ENCODE measurements at places on chromosomes 13 and 19.

DNA sequence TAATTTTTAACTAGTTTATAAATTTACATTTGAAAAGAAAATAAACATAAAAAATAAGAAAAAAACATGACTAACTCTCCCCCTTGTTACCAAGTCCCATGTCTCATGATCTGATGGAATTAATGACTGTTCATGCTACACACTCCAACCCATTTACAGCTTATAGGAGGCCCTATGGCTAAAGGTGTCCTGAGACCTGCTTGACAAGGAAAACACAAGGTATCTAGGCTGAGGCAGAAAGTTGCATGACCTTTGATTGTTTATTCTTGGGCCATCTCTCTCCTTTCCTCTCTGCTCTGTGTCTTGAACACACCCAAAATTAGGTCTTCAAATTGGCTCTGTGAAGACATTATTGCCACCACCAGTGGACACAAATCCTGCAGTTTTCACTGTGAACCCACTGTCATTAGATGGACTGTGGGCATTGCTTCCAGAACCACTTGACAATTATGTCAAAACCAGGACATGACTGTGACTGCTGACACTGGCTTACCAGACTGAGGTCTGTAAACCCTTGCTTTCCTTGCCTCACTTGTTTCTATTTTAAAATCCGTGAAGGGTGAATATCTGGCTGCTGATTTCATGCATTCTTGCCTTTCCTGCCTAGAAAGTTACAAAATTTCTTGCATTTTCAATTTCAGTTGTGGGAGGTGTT is 386.5 kb upstream of the SPRY2 start:
- peak; percentile 18 for DNase-seq

DNA sequence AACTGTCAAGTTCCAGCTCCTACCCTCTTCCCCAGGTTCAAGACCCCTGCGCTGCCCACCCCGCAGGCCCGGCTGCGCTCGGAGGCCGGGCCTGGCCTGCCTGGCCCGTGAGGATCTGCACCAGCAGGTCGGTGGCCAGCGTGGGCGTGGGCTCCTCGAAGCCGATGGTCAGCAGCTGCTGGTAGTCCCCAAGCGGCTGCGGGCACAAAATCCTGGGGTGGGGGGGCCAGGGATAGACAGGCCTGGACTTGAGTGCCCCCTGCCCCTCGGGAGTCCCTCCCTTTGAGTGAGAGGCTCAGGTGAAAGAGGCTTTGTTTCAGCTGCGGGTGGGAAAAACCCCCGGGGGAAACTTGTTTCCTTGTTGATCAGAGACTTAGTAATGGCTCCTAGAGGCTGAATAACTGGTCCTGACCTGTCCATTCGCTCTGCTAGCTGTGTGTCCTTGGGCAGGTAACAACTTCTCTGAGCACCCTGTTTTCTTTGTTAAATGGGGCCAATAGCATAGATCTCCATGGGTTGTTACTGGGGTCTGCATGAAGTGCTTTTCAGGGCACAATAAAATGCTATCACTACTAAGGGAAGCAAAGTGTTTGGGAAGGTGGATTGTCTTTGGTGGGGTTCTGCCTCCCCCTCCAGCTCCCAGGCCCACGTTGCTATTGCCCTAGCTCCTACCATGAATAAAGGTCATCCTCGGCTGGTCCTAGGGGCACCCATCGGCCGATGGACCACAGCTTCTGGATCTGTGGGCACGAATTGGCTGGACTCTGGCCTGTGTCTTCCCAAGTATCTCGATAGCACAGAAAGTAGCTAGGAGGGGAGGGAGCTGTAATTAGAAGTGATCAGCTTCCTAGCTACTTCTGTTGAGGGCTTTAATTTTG is 3.5 kb downstream of the C19orf67 start:
- no peak for DNase-seq

DNA sequence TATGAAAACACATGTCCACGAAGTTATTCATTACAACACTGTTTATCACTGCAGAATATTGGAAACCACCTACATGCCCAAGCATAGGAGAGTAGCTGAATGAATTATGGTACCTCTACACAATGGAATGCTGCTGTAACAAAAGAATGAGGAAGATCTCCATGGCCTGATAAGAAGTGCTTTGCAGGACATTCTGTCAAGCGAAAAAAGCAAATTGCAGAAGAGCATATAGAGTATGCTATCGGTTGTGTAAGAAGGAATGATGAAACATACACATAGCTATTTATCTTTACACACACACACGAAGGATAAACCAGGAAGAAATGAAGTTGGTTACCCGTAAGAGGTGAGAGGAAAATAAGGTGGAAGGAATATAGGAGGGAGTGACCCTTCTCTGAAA is 37.5 kb upstream of the CEACAM20 start:
- DNase-seq: no peak

DNA sequence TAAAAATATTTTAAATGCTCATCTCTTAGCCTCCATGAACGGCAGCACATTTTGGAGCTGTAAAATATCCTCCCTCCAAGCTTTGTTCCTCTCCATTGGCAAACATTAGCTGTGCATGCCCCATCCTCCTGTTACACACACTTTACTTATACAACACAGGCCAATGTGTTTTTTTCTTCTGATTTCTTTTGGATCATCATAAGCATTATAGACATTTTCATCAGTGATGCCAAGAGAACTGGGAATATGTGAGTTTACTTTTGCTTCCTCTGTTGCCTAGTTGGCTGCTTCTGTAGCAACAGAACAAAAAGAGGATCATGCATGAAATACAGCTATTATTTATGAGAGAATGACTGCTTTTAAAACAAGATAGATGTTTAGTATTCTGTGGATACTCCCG is 142.6 kb downstream of the PCDH9 start:
- no peak for DNase-seq

DNA sequence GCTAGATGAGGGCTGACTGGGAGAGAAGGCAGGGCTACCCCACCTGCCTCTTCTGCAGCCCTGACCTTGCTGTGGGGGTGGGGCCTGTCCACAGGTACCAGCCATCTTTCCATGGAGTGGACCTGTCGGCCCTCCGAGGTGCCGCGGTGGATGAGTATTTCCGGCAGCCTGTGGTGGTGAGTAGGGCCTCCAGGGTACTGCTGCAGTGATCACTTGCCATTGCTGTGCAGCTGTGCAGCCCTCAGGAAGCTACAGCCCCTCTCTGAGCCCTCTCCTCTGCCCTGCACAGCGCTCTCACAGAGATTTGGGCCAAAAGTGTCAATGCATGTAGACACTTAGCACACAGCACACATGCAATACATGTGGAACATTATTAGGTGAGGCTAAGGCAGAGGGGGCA is 11.8 kb downstream of the YIPF2 start:
- DNase-seq: no peak

DNA sequence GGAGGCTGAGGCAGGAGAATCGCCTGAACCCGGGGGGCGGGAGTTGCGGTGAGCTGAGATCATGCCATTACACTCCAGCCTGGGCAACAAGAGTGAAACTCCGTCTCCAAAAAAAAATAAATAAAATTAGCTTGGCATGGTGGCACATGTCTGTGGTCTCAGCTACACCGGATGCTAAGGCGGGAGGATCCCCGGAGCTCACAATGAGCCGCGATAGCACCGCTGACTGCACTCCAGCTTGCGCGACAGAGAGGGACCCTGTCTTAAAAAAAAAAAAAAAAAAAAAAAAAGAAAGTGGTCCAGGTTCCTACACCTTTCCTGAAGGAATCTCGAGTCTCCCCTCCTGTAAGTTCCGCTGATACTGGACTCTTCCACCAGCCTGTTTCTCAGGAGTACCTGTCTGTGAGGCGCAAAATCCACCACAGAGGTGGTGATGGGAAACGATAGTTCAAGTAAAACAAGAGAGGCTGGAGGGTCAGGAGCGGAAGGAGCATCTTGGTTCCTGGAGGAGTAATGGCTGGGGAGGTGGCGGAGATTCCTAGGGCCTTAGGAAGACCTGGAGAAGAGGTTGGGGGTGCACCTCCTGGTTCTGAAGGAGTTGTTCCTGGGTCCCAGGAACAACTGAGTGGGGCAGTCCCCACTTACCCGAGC is 471 bp downstream of the FUT1 start:
- no peak for DNase-seq

GRCh38 chr13:46289260-46289955 is 77.7 kb downstream of the LRRC63 start:
- DNase-seq: no peak

GRCh38 chr19:18771328-18772242 is 19.5 kb downstream of the COMP start:
- no peak for DNase-seq

DNA sequence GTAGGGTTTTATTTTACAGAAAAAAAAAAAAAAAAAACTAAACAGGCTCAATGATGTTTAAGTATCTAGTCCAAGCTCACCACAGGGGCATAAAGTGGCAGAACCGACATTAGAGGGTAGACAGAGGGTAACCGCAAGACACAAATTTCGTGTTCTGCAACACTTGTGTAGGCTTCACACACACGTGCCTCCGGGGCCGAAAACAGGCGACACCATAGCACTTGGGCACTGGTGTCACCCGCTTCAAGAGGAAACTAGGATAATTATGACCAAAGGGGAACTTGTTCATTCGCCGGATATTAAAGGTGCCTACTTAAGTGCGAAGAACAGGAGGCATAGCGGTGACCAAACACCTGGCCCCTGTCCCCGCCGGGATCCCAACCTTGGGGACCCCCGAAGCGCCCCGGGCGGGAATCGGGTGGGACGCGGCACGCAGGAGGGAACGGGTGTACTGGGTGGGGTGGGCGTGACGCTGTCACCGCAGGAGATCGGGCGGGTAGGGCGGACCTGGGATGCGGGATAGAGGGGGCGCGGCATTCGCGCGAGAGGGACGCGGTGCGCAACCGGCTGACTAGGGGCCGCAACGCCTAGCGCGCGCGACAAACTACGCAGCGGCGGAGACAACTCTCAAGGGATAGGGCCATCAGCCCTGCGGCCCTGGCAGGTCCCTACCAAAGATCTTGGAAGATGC is 558 bp downstream of the MZT1 start:
- peak; percentile 26 for DNase-seq

DNA sequence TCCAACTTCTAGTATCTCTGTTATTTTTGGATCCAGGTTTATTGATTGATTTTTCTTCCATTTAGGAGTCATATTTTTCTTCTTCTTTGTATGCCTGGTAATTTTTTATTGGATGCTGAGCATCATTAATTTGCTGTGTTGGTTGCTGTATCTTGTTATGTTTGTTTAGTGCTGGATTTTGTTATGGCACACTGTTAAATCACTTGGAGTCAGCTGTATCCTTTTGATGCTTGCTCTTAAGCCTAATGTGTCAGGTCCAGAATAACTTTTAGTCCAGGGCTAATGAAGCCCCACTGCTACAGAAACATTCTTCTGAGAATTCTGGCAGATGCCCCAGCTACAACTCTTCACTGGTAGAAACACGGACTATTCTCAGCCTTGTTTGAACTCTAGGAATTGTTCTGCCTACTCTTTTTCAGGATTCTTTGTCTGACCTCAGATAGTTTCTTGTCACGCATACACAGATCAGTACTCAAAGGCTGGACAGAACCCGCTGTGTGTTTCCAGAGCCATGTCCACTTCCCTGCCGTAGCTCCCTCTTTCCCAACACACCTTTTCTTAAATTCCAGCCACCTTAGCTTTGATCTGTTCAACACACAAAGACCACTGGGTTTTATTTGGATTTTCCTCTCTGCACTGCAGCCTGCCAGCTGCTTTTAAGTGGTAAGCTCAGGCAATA is 137.1 kb upstream of the WASF3 start:
- no peak for DNase-seq

DNA sequence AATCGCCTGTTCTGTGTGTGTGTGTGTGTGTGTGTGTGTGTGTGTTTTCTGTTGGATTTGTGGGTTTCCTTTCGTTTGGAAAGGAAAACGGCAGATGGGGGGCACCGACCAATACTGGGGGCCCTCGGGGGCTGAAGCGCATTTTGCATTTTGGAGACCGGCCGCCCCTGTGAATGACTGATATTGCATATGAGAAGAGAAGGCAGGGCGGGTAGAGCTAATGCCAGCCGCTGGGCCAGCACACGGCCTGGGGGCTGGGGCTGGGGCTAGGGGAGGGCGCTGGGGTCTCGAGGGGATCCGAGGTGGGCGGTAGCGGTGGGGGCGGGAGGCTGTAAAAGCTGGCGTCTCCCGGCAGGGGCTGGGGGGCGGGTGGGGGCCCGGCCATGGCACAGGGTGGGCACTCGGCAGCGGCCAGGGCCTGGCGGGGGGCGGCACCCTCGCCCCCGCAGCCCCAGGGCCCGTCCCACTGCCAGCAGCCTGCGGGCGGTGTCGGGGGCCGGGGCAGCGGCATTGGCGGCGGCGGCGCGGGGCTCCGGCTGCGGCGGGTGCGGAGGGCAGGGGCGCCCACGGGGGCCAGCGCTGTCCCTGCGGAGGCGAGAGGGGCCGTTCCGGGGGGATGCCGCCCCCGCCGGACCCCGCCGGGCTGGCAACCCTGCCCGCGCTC is 11.2 kb downstream of the ANO8 start:
- no peak for DNase-seq

DNA sequence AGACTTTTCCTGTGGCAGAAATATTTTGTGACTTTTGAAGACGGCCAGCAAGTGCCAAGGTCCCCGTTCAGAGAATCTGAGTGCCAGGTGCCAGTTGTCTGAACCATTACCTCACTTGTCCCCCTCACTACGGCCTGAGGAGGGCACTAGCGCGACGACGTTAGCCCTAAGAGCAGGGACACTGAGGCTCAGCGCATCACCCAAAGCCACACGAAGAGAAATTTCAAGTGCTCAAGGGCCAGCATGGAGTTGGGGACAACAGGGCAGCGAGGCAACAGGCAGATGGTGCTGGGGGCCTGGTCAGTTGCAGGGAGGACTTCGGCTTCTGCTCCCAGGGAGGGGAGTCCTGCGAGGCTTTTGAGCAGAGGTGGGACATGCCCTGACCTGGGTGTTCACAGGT is 9.5 kb upstream of the TYK2 start:
- no peak for DNase-seq

DNA sequence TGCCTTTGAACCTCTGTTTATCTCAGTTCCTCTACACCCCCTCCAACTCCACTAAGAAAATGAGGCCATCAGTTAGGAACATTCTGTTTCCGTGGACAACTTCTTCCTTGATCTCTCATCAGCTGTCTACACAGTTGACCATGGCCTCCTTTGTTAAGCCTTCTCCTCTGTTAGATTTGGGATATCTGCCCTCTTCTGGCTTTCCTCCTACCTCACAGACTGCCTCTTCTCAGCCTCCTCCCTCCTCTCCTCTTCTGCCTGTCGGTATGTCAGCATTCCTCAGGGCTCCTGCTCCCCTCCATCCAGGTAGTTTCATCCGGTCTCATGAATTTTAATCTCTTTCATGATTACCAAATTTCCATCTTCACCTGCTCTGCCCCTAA is 454.9 kb downstream of the FOXO1 start:
- DNase-seq: no peak

- no peak for DNase-seq
Observed at GRCh38 chr13:113354831-113355610, 8.9 kb downstream of the GRTP1 start.

- DNase-seq: no peak
Observed at GRCh38 chr13:102879793-102880499, 34.1 kb downstream of the ERCC5 start.
